ENCODE measurements at places on chromosomes 1 and 21.

DNA sequence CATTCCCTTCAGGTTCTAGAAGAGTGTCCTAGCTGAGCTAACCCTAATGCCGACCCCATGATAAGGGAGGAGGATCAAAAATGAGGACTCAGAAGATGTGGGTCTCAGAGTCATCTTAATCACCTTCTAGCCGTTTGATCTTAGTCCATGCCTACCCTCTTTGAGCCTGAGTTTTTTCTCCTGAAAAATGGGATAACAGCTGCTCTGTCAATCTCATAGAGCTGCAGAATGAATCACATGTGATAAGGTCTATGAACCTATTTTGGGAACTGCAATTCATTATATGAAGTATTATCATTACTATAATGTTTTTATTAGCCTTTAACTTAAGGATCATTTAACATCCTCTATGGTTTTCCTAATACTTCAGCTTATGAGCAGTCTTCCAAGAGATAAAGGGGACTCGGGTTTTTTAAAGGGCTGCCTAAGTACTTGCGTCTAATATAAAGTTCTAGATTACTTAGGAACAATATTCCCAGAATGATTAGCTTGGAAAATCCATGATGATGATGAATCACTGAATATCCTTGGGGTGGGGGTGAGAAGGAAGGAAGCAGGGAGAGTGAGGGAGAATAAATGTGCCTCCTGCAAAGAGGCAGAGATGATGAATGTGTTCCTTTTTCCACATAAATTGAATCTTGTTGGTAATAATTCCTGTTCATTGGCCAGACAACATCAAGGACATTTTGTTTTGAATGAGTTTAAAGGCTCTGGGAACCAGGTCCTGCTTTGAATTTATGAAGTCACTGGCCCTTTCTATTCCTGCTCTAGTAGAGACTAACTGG is 66.8 kb downstream of the COLGALT2 start:
- DNase-seq = no peak

DNA sequence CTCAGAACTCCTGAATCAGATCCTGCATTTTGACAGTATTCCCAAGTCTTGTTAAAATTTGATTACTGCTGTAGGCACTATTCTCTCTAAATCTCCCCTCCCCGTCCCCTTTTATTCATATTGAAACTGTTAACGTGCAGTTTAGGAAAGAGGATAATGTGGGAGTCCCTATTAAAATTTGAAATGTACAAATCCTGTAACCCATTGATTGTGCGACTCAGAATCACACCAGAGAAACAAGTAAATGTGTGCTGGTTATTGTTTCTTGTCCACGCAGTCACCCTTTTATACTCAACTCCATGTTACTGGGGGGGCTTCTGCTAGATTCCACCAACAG is 584 bp upstream of the LTN1 start:
- DNase-seq = no peak

DNA sequence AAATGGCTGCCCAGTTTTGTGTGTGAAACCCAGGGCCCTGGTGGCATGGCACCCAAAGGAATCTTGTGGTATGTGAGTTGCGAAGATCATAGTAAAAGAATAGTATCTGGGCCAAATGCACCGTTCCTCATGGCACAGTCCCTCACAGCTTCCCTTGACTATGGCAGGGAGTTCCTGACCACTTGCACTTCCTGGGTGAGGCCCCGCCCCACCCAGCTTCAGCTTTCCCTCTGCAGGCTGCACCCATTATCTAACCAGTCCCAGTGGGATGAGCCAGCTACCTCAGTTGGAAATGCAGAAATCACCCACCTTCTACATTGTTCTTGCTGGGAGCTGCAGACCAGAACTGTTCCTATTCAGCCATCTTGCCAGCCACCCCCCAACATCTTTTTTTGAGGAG is 63.0 kb downstream of the SLC5A9 start:
- no peak for DNase-seq

- no peak for DNase-seq
Observed at GRCh38 chr1:66244429-66244828, 289.5 kb upstream of the SGIP1 start.

- no peak for DNase-seq
Observed at GRCh38 chr1:232260861-232261260, 369.1 kb downstream of the SIPA1L2 start.

DNA sequence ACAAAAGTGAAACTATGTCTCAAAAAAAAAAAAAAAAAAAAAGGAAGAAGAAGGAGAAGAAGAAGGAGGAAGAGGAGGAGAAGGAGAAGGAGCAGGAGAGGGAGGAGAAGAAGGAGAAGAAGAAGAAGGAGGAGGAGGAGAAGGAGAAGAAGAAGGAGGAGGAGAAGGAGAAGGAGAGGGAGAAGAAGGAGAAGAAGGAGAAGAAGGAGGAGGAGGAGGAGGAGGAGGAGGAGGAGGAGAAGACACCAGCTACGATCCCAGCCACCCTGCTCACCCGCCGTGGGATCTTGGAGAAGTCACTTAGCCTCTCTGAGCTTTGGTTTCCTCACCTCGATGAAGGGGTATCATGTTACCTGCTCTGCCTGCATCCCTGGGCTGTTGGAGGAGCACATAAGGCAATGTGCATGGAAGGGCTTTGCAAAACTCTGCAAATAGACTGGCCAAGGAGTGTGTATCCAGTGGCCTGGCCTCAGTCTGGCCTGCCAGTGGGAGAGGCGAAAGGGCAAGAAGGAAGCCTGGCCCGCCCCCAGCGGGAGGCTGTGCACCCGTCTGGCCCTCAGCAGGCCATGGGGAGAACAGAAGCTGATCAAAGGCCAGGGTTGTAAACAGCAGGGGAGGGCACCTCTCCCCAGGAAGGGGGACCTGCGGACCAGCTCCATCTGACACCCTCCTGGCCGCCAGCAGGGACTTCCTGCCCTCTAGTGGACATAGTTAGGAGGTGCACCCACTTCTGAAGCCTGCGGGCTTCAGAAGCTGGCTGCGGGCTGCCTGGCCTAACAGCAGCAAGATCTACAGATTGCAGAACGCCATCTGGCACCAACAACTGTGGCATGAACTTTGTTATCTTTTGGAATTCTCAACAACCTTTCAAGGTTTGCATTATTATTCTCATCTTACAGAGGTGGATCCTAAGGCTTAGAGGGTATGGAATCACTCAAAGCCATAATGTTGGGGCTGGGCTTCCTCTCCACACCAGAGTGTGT is 19.2 kb upstream of the CDK18 start:
- DNase-seq = peak; percentile 86

- no peak for DNase-seq
Observed at GRCh38 chr1:2109581-2110021, 59.4 kb downstream of the PRKCZ start.

GRCh38 chr1:212664409-212665199 is 35.0 kb downstream of the BATF3 start:
- no peak for DNase-seq

DNA sequence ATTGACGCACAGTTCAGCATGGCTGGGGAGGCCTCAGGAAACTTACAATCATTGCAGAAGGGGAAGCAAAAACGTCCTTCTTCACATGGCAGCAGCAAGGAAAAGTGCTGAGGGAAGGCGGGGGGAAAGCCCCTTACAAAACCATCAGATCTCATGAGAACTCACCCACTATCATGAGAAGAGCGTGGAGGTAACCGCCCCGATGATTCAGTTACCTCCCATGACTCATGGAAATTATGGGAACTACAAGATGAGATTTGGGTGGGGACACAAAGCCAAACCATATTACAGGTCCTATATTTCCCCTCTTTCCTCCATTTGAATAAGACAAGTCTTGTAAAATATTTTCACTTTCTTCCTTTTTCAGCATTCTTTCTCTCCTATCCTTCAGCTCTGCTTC is 7.7 kb upstream of the TTLL7 start:
- no peak for DNase-seq

DNA sequence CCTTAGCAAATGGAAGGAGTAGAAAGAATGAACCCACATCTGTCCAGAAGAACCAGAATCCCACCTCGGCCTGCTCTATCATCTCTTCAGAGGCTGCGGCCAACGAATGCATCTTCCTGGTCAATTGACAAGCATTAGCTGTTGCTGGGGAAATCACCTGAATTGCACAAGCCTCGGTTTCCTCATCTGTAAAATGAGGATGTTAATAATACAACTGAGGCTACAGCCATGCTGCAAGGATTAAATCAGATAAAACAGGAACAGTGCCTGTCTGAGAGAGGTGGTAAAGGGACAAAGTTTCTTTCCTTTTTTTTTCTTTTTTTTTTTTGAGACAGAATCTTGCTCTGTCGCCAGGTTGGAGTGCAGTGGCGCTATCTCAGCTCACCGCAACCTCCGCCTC is 99.8 kb downstream of the KIF14 start:
- DNase-seq = no peak

- no peak for DNase-seq
Observed at GRCh38 chr1:48681476-48682305, 95.0 kb downstream of the BEND5 start.

GRCh38 chr1:239212811-239213220 is 173.6 kb upstream of the CHRM3 start:
- DNase-seq = peak; percentile 58

GRCh38 chr1:198977909-198978308 is 339.1 kb downstream of the PTPRC start:
- no peak for DNase-seq

DNA sequence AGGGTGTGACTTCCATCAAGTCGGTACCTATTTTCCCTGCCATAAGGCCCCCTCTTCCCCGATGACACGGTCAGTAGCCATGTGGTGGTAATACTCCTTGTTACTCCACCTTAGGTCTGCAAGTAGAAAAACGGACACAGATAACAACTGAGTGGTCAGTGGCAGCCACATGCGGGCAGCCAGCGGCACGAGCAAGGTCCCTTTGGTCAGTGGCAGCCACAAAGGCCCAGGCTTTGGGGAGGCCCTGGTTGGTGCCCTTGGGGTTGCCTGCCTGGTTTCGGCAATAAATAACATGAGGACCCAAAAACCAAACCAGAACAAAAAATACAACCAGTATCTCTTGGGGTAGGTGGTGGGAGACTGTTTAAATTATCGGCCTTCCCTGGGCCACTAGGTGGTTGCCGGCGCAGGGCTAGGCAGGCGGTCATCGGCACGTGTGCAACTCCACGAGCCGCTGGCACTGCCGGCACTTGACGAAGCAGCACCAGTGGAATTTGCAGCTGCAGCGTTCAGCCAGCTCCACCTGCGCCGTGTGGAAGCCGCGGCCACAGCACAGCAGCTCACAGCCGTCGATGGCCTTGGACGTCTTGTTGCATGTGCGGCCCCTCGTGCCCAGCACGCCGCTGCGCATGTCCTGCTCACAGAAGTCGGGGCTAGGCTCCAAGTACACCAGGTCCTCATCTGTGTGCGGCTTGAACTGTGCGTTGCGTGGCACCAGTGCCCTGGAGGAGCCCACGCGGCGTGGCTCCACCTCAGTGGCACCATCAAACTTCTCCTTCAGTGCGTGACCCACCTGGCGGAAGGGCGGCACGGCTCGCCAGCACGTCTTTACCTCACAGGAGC is 23.1 kb downstream of the WNT4 start:
- DNase-seq = no peak

- no peak for DNase-seq
Observed at GRCh38 chr21:45994086-45994661, 12.6 kb downstream of the COL6A1 start.

DNA sequence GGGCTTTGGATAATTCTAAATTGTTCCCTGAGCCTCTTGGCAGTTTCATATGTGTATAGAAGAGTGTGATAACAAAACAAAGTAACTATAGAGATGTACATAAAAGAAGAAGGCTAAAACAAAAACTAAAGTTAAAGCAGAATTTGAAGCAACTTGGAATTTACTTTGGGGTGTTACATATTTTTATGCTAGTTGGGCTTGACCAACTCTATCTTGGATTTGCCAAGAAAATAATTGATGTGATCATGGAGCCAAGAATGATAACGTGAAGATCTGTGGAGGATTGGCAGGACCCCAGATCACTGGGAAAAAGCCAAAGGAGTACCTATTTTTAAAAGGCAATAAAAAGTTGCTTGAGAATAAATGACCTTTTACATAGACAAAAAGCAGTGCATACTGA is 206.9 kb downstream of the LMO4 start:
- DNase-seq = no peak

DNA sequence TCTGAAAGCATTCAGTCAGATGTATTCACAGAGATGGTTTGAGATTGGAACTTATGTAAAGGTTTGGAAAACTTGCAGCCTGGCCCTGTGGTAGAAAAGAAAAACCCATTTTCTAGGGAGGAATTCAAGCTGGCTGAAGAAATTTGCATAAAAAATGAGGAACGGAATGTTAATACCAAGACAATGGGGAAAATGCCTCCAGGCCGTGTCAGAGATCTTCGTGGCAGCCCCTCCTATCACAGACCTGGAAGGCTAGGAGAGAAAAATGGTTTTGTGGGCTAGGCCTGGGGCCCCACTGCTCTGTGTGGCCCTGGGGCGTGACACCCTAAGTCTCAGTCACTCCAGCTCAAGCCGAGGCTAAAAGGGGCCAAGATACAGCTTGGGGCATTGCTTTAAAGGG is 26.7 kb downstream of the NME7 start:
- DNase-seq = no peak

DNA sequence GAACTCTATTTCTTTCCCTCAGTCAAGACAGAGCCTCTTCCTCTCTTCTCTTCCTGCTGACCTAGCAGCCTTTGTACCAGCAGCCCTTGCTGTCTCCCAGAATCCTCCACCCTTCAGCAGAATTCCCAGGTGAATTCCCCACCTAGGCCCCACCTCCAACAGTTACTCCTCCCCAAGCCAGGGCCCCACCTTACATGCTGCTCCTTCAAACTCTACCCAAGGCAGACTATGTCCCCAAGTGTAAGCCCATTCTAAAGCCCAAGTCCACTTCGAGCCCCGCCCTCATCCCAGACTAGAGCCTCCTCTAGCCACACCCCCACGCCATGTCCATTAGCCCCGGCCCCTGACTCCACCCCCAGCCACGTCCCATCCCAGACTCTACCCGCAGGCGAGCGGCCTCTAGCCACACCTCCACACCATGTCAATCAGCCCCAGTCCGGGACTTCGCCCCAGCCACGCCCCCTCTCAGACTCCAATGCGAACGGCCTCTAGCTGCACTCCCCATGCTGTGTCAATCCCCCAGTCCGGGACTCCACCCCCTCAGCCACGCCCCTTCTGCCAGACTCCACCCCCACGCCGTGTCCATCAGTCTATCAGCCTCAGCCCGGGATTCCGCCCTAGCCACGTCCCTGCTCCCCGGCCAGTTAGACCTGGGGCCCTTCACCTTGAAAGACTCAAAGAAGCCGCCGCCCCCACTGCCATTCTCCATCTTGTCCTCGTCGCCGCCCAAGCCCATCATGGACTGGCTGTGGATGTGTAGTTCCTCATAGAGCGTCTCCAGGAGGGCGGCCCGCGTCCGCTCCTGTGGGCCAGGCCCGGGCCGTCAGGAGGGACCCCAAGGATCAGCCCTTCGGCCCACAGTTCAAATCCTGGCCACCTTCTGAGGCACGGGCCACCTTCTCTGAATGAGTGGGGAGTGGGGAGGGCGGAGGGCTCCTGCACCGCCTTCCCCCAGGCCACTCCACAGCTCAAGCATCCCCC is 61.3 kb downstream of the RAP1GAP start:
- peak; percentile 99 for DNase-seq
